ENCODE measurements at places on chromosomes 12 and 14.

DNA sequence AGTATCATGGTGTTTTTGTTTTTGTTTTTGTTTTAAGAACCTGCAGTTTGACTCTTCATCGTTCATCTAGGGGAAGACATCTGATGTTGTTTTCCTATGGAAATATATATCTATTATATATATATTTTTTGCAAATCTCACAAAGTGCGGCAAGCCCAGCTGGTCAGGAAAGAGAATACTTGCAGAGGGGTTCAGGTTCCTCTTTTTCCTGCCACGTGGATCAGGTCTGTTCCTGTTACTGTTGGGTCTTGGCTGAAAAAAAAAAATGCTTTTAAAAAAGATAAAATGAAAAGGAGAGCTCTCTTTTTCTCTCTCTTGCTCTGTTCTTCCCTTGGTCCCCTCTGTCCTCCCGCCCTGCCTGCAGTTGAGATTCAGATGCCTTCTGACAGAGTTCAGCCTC, 179.4 kb upstream of the BCL2L14 start:
- no peak for DNase-seq

- DNase-seq: no peak
These were observed 39.8 kb upstream of the NUAK1 start for GRCh38 chr12:106178562-106178961.

GRCh38 chr12:121829250-121829918, 25.6 kb downstream of the SETD1B start:
- no peak for DNase-seq

DNA sequence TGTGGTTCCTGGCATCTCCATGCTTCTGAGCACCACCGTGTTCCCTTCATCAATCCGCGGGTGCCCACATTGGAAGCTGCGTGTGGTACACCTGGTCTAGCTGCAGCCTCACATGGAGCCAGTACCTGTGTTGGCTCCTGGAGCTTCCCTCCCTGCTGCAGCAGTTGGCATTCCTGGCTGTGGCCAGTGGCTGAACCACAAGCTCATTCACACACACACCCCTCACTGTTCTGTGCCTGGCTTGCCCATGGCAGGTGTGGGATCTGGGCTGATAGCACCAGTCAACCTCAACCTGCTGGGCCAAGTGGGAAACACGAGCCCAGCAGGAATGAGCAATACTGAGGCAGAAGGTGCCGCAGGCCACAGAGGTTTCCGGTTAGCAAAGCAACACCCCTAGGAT, 256.2 kb upstream of the LRFN5 start:
- no peak for DNase-seq

DNA sequence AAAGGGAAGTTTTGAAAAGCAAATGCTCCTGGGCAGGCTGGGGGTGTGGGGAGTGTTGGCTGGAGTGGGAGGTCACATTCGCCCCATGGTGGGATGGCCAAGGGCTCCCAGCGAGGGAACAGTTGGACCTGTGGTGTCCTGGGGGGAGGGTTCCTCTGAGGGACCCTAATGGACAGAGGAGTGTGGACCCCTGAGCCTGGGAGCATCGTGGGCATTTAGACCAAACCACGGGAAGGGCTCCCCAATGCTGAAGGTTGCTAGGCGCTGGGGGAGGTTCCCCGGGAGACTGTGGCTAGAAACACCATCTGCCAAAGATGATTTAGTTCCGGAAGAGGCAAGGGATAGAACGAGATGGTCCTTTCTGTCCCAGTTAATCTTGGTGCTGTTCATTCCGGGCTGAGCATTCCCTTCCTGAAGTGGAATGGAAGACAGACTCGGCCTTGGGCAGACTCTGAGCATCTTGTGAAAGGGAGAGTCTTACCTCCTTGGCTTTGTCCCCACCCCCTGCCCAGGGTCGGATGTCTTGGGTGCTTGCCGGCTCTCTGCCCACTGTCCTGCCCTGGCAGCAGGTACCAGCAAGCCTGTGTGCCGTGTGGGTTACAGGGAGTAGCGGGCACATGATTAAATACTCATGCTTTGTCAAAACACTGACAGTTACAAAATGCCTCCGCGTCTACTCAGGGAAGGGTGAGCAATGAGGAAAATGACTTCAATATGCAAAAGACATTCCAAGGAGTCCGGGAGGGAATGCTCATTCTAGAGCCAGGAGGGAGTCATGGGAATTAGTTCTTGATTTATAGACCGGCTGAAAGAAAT, 215.9 kb downstream of the CACNA1C start:
- DNase-seq: no peak

DNA sequence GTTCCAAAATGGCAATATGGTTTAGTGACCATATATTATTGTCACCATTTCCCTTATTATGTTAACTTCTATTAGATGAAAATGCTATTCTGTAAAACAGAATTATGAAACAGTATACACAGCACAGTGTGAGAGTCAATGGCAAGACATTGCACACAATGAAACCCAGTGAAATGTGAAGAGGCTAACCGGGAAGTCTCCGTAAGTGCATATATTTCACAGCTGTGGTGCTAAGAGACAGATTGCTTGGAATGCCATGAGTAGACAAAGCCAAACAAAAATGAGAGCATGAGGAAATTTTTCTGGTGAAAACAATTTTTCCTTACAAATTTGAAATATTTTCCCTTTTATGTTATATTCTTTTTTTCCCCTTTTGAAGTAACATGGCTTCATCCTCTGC, 49.4 kb downstream of the DYRK2 start:
- no peak for DNase-seq

DNA sequence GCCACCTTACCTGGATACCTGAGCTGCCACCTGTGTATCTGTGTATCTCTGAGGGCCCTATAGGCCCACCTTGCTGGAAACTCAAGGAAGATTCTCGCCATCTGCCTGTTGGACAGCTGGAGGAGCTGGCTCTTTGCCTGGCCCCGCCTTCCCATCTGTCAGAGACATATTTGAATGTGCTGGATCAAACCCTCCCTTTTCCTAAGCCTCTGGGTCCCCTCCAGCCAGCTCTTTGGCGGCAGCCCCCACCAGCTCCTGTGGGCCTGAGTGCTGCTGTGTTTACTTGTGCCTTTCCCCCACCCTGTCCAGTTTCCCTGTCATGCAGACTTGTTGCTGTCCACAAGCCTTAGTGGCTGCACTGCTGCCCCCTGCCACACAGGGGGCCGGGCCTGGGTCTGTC, 55.9 kb upstream of the SRSF5 start:
- DNase-seq: no peak

GRCh38 chr14:102492531-102492910, 17.1 kb downstream of the ANKRD9 start:
- DNase-seq: no peak

DNA sequence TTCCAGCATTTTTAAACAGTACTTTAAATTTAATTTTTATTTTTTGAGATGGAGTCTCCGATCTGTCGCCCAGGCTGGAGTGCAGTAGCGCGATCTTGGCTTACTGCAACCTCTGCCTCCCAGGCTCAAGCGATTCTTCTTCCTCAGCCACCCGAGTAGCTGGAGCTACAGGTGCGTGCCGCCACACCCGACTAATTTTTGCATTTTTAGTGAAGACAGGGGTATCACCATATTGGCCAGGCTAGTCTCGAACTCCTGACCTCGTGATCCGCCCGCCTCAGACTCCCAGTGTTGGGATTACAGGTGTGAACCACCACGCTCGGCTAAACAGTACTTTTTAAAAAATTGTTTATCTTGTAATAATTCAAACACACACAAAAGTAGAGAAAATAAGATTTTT, 4.2 kb upstream of the FOXJ2 start:
- no peak for DNase-seq

GRCh38 chr12:123659996-123660727, 10.8 kb upstream of the TCTN2 start:
- no peak for DNase-seq

DNA sequence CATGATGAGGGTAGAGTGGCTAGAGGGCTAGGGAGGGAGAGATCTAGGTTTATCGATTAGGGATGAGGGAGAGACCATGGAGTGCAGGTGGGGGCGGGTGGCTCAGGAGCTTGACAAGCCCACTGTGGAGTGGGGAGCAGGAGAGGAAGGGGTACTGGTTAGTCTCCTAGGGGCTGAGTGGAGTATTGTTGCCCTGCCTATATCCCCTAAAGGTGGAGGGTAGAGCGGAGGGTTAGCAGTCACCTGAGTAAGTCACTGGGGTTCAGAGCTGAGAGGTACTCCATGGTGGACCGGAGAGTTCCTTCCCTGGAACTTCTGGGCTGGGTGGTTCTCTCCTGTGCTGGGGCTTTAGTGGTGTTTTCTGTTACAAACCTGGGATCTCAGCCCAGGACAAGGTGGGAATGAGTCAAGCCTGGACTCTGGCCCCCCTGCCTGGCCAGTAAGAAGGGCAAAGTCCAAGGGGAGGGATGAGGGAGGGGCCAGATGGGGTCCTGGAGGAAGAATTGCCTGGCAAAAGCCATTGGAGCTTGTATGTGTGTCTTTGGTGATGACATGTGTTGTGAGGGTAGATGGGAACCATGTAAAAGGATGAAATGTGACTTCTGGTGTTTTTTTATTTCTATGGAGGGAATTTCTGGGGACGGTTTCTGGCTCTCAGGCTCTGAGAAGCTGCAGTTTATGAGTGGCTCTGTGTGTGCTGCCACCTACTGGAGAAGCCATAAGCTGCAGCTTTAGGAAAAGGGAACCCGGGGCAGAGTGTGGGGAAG, at the start of gene CIDEB:
Gene CIDEB, minus strand, starts transcription at position 403 of the 767 bp plus-strand sequence. Its CDS starts 119 bp downstream, at position 284.
- DNase-seq: no peak

DNA sequence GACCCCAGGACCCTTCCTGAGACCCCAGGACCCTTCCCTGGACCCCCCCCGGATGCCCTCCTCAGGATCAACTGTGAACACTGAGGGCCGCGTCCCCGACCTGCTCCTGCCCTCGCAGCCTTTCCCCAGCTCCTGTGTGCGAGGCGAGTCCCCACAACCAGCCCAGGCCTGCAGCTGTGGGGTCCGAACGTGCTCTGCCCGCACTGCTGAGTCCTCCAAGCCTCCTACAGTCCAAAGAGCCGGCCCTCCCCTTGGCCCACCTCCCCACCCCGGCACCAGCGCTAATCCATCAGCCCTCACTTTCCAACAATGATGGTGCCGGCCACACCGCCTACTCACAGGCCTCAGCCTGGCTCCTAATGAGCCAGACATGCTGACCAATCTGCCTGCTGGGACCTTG, 26.2 kb upstream of the ANKLE2 start:
- DNase-seq: no peak

- DNase-seq: peak; percentile 64
These were observed 11.2 kb downstream of the SERPINA1 start for GRCh38 chr14:94376976-94377865.

DNA sequence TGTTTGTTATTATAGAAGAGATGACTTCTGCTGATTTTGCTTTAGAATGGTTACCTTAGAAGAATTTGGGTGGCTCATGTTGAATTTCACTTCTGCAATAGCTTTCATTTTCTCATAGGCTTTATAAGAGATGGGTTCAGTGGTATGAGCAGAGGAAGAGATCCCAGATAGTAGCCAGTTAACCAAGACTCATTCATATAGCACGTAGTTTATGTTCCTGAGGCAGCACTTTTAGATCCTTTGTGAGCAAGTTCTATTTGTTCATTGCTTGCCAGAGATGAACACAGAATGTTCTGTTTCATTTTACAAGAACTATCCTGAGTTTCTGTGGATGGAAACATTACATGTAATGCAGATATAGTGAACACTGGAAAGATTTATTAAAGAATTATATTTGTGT, 32.2 kb downstream of the RAB21 start:
- DNase-seq: no peak

- DNase-seq: no peak
These were observed 63.6 kb downstream of the PAPOLA start for GRCh38 chr14:96565811-96566210.

GRCh38 chr12:86712425-86712843, 456.2 kb upstream of the MGAT4C start:
- DNase-seq: no peak

GRCh38 chr14:94349276-94349675, 26.1 kb upstream of the SERPINA6 start:
- no peak for DNase-seq

GRCh38 chr14:89500303-89500702, 83.3 kb upstream of the FOXN3 start:
- no peak for DNase-seq

- no peak for DNase-seq
These were observed 127.1 kb downstream of the NELL2 start for GRCh38 chr12:44748950-44749468.

GRCh38 chr14:68379510-68380328, 413.1 kb downstream of the ZFP36L1 start:
- no peak for DNase-seq

DNA sequence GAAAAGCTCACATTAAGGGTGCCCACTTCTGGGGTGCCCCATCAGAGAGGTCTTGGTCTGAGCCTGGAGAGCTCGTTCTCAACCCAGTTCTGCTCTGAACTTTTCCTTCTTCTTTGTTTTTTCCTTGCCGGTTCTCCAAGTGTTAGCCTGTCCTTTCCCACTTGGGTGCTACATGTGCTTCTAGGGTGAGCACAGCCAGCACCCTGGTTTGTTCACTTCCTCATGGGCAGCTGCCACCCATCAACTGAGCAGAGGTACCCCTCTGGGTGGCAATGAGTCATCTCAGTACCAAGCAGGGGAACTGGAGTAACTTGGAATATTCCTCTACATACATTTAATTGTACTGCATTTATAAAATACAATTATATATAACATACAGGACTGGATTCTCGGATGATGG, 3.9 kb upstream of the SYNE3 start:
- no peak for DNase-seq

GRCh38 chr12:20262119-20262518, 106.2 kb upstream of the PDE3A start:
- no peak for DNase-seq

All from mesenteric fat pad (tissue), 1 donor.